BE2C (cell line): ENCODE measurements at places on chromosomes 6 and 20.

GRCh38 chr6:89411145-89412070 lies 665 bp downstream of the RRAGD start:
- DNase-seq, result peak; percentile 61

- DNase-seq, result no peak
These were observed 228.8 kb downstream of the HACE1 start for GRCh38 chr6:104630955-104631354.

- no peak for DNase-seq
These were observed 88.0 kb upstream of the MANEA start for GRCh38 chr6:95489185-95489863.

- no peak for DNase-seq
These were observed 4.0 kb upstream of the ADGRF5 start for GRCh38 chr6:46925563-46926253.

DNA sequence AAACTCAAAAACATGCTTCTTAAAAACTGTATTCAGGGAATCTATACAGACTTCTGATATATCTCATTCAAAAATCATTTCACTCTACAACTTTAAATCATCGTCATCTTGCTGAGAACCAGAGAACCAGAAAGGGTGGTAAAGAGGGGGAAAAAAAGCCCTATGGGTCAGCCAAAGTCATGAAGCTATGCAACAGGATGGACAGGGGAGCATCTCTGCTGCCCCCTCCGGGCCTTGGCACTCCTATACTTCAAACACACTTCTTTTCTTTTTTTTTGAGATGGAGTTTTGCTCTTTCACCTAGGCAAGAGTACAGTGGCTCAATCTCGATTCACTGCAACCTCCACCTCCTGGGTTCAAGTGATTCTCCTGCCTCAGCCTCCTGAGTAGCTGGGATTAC lies 73.5 kb upstream of the NFATC2 start:
- no peak for DNase-seq

DNA sequence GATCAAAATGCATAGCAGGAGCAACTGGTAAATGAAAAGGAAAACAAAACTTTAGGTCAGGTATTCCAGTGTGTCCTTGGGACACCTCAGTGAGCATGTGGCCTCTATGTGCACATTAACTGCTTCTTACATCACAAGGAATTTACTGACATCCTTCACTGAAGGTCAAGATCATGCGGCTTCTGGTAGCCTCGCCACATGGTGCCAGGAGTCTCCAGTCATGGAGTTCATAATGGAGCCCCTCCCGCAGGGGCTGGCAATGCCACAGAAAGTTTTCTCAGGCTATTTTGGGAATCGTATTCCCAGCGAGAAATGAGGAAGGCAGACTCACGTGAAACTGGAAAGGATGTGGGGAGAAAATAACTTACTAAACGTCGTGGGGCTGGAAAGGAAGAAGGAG lies 19.7 kb upstream of the SLC22A3 start:
- DNase-seq, result no peak

DNA sequence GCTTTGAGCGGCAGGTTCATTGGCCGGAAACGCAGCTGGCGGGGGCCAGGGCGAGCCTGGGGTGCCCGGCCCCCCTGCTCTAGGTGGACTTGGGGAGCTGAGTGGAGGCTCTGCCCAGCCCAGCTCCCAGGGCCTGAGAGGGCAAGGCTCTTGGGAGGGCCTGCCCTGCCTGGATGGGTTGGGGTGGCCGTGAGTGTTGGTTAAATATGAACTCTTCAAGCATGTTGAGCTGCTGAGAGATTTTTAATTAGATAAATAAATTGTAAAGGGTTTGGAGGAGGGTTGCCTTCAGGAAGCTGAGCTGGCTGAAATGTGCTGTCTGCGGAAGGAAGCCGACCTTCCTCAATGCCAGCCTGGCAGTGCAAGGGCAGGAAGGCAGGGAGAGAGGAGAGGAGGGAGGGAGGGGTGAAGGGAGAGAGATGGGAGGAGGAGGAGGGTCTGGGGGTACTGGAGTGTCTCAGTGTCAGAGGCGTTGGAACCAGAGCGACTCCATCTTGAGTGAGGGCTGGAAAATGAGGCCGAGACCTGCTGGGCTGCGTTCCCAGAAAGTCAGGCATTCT lies 39.4 kb upstream of the PMEPA1 start:
- no peak for DNase-seq

DNA sequence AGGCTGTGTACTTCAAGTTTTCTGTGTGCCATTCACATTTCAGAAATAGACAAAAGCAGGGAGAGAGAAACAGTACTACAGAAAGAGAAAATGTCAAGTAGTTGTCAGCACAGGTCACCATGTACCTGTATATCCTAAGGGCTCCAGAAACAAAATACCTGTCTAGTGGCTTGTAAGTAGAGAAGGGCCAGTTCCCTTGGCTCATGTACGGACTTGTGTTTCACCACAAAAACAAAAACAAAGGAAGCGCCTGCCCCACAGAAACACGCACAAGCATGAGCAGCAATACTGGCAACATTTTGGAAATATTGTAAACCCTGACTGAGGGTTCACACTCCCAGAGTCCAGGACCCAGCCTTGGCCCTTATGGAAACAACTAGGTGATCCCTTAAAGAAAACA lies 44.3 kb downstream of the CNKSR3 start:
- no peak for DNase-seq

- no peak for DNase-seq
These were observed 68.6 kb downstream of the ZDHHC14 start for GRCh38 chr6:157449610-157450009.

- peak; percentile 59 for DNase-seq
These were observed 119.7 kb upstream of the ZNF184 start for GRCh38 chr6:27592481-27593199.

GRCh38 chr20:36399147-36399968 lies 93.2 kb downstream of the DLGAP4 start:
- peak; percentile 75 for DNase-seq

DNA sequence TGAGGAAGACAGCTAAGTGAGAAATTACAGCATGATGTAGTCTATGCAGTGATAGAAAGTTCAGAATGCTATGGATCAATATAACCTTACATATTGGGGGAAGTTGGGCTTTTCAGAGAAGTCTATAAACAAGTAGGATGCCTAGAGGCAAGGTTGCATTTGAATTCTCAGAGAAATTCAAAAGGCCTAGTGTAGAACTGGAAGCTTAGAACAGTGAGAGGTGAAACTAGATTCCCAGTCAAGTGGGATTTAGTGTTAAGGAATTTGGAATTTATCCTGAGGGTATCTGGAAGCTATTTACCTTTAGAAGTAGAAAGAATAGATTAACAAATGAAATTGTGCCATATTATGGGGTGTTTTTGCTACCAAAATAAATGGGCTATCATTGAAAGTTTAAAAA lies 4.3 kb downstream of the CENPW start:
- no peak for DNase-seq

GRCh38 chr20:25341716-25342680 lies 48.6 kb downstream of the ABHD12 start:
- no peak for DNase-seq

GRCh38 chr6:50030350-50030749 lies 8.6 kb upstream of the DEFB110 start:
- no peak for DNase-seq

GRCh38 chr20:35772563-35773058 lies 796 bp downstream of the PHF20 start:
- no peak for DNase-seq

DNA sequence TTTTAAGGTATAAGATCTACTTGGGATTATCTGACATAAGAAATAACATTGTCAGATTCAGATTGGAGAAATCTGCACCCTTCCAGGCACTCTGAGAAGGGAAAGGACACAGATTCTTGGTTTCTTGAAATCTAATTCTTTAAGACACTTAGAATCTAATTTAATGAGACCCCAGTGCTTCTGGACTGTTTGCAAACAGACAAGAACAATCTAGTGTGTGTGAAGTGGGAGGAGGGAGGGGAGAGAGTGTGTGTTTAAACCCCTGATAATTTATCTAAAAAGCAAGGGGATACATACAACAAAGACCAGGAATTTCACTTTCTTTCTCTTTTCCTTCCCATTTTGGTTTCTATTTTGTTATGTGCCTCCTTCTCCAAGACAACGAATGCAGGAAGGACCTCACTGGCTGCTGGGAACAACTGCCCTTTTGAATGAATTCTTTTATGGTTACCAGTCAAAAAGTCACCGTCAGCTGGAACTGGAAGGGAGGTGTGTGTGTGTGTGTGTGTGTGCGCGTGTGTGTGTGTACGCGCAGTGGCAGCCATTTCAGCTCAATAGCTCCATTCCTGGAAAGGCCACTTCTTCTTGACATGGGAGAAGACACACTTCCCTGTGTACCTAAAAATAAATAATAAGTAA lies 129.4 kb downstream of the BCAS1 start:
- peak; percentile 27 for DNase-seq

- DNase-seq, result no peak
These were observed 303.6 kb upstream of the POU3F2 start for GRCh38 chr6:98530732-98531131.

DNA sequence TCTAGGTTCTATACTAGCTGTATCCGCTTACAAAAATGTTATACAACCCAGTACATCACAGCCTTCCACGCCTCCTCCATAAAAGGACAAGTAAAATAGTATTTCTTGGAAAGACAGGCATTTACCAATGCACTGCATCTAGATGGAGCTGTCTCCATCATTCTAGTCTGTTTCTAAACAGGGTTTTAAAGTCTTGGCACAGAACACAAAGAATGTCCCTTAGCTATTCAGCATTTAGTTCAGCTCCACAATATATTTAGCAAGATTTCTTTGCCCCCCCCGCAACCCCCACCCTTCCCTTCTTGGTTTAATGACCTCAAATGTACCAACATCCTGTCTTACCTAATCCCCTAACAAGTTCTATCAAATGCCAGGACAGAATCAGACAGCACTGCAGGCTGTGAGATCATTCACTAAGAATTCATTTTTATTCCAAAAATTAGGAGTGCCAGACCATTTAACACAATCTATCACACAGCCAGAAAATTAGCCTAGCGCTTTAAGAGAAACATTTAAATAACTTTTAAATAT lies 198.6 kb downstream of the BACH2 start:
- no peak for DNase-seq

DNA sequence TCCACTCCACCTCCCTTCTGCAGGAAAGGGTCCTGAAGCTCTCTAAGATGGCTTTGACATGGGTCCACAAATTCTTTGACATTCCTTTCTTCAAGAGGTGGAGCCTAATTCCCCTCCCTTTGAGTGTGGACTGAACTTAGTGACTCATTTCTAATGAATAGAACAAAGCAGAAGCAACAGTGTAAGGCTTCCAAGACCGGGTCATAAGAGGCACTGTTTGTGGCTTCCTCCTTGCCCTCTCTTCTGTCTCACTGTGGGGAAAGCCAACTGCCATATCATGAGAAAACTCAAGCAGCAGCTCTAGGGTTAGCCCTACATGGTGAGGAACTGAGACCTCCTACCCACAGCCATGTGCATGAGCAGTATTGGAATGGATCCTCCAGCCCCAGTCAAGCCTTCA lies 5.9 kb upstream of the CDK5RAP1 start:
- DNase-seq, result no peak

DNA sequence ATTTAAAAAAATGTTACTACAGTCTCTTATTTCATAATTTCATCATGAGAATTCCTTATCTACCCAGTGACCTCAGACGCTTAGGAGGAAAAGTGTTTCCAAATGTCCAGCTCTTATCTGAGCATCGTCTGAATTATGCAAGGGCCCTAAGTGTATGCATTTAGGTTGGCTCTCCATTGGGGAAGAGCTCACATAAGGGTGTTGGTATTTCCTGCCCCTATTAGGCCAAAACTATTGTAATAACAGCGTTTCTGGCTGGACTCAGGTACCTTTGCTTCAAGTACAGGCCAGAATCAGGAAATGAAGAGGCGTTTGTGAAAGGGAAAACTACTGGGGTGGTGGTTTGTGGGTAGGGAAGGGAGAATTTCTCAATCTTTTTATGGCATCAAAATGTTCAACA lies 40.4 kb upstream of the SGK1 start:
- no peak for DNase-seq

GRCh38 chr6:119368921-119369320 lies 19.4 kb upstream of the MAN1A1 start:
- DNase-seq, result no peak

GRCh38 chr6:169340395-169340794 lies 86.7 kb upstream of the THBS2 start:
- peak; percentile 42 for DNase-seq
